ENCODE measurements at places on chromosomes 12 and 14. TPM values are rescaled to one million over a fixed set of nuclear protein-coding genes. Genes with fewer than 3 reads are reported as not detected.

HRK gene
- not detected for total RNA-seq

TAS2R31 gene
- total RNA-seq, result 1.9 TPM

DNA sequence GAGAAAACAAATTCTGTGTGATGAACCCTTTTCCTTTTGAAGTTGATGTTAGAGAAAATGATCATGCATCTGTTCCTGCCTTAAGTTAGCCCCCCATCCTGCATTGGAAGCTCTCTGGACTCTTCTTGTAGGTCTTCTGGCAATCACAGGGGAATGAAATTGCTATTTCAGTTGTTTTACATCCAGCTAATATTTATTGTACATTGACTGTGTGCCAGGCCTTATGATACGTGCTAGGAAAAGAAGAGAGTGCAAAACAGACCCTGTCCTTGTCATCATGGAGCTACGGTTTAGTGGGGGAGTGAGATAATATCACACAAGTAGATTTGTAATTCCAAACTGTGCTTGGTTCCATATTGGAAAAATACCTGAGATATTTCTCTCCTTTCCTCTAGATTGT is 118.6 kb downstream of the TGFB3 start:
- DNase-seq, result no peak

- DNase-seq, result peak; percentile 53
These were observed 6.0 kb downstream of the OR10P1 start for GRCh38 chr12:55642669-55643068.

DNA sequence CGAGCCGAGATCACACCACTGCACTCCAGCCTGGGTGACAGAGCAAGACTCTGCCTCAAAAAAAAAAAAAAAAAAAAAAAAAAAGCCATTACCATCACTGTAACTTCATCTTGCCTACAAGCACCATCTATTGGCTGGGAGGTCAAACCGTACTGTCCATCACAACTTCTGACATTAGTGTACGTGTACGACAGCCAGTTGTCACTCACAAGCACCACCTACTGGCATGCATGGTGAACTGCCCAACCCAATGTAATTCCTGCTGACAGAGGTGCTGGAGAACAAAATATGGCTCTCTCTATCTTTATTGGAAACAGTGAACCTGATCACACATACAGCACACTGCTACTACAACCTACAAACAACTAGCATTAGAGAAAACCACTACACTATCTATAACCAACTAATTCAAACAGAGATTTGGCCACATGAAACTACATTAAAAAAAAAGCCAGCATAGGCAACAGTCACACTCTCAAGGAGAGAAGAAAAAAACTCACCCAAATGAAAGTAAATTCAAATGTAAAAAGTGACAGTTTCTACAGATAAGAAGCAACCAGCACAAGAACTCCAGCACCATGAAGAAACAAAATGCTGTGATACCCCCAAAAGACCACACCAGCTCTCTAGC is 82.3 kb downstream of the PUS7L start:
- DNase-seq, result peak; percentile 23

DNA sequence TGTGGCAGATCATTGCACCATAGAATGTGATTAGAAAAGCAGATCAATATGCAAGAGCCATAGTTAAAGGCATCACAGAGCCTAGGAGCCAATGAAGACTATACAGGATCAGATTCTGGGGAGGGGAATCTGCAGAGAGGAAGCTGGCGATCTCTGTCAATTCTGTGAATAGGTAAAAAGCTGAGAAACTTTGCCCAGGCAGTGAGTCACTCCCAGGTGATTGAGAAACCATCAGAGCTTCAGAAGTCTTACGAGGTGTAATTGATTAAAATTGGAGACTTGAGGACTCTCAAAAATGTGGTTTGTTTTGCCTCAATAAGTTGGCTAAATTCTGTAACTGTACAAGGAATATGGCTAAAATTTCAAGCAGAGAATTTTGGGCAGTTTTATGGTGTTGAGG is 41.7 kb upstream of the TSPAN11 start:
- DNase-seq, result no peak
